Mesenteric fat pad (tissue), 1 donor: ENCODE measurements at places on chromosomes 16 and 17. TPM values are rescaled to one million over a fixed set of nuclear protein-coding genes. Genes with fewer than 3 reads are reported as not detected.
A peak's percentile ranks its signal among the peaks of the same experiment; 100 is the strongest.

- DNase-seq = no peak
These were observed 23.2 kb upstream of the CRYM start for GRCh38 chr16:21301168-21301894.

GRCh38 chr16:72646615-72647014 is 401.3 kb downstream of the ZFHX3 start:
- DNase-seq = no peak

- no peak for DNase-seq
These were observed 3.9 kb downstream of the TSPOAP1 start for GRCh38 chr17:58324409-58325288.

DNA sequence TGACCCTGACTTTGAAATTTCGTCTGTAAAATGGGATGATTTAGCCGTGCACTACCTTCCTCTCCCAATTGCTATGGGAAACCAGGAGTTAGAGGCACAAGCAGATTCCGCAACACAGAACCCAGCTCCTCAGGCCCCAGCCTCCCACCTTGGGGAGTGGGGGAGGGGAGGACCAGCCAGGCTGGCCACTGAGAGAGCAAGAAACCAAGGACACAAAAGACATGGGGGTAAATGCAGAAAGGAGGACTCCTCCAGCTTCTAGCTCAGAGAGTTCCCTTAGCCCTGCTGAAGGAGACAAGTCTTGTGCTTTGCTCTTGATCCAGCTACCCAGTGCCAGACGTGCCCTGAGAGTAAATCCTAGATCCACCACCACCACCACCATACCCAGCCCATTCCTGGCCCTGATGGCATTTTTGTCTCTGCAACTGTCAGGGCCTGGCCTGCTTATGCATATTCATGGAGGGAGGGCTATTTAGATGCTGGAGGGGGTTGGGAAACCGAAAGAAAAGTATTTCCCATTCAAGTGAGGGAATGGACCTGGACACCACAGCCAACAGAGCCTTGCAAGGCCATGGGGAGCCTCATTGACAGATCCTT is 25.9 kb downstream of the PITPNM3 start:
- peak; percentile 68 for DNase-seq

- no peak for DNase-seq
These were observed 21.5 kb upstream of the DDX19A start for GRCh38 chr16:70324998-70325747.

GRCh38 chr17:82876149-82876548 is 36.3 kb upstream of the ZNF750 start:
- no peak for DNase-seq

- DNase-seq = peak; percentile 97
These were observed at the start of gene SKA2 for GRCh38 chr17:59154721-59155438. Gene SKA2 (minus strand): TSS chr17:59155186. CDS start chr17:59155163, 23 bp downstream.

DNA sequence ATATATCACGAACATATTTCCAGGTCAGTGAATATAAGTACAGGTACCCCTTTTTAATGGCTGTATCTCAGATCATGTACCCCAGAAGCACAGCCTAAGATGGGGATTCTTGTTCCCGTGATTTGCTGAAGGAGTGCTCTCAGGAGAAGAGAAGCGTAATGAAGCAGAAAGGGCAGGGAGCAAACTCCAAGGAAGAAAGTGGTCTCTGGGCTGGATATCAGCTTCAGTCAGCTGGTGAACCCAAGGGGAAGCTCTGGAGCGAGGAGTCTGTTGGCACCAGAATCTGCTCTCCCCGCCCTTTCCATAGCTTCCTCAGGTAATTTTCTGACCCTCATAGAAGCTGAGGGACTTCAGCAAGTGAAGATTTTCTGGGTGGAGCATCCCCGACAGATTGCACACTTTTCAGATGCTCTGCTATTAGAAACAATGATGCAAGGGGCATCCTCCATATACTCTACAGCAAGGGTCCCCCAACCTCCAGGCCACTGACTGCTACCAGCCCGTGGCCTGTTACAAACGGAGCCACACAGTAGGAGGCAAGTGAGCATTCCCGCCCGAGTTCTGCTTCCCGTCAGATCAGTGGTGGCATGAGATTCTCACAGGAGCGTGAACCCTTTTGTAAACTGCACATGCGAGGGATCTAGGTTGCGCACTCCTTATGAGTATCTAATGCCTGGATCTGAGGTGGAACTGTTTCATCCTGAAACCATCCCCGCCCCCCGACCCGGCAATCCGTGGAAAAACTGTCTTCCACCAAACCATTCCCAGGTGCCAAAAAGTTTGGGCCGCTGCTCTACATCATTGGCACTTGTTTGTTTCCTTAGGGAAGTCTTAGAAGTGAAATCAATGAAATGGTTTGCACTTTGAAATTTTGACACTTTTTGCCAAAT is 4.4 kb downstream of the FAHD1 start:
- DNase-seq = peak; percentile 57

DNA sequence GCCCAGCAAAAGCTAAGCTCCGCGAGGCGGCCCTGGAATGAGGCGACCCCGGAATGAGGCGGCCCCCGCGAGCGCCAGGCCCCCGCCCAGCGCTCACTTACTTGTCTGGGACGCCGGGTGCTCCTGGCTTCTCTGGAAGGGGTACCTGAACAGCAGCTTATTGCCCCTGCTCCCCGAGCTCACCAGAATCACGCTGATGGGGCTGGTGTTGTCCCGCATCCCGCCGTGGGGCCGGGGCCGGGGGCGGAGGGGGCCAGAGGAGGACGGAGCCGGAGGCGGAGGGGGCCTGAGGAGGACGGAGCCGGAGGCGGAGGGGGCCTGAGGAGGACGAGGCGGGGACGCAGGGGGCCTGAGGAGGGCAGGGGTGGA is 440 bp downstream of the NPRL3 start:
- DNase-seq = no peak

- DNase-seq = no peak
These were observed 5.9 kb downstream of the ADAD2 start for GRCh38 chr16:84196727-84197394.

ZNF423 gene
- 13.5 TPM for total RNA-seq

KRTAP4-3 gene
- total RNA-seq = not detected
